ENCODE measurements at places on chromosomes 2 and 18.

DNA sequence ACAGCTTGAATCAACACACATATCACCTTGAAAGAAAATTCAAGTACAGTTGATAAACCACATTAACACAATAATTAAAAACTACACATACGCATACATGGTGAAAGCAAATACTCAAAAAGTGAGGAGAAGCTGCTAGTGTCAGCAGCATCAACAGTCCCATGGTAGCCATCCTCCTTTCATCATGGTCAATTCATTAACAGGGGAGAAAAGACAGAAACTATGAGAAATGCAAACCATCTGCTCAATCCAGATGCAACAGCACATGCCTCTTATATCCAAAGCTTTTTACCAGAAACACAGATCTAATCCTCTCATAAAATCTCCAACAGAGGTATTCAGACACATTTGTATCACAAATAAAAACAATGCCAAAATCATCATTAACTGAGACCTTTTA, 81.9 kb upstream of the CHRNA1 start:
- no peak for DNase-seq

DNA sequence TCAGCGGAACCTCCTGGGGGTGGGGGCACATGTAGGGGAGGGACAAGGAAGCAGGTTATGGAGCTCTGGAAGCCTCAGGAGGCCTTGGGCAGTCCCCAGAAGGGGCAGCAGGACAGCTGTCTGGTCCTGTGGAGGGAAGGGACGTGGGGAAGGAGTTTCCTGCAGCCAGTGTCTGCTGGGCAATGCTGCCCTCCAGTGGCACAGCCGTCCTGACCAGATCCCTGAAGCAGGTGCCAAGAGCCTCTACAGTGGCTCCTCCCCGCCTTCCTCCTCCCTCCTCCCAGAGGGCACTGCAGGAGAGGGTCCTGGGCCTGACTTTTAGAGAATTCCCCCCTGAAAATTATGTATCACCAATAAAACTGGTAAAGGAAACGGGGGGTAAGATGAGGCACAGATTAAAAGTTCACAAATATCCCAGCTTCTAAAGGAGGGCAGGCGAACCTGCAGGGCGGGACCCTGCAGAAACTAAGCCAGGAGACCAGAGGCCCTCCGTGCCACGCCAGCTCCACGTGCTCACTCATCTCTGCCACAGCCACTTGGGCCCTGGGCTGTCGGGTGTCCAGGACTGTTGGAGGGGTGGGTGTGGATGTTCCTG, 258.5 kb downstream of the TWIST2 start:
- DNase-seq: peak; percentile 78

GRCh38 chr18:6521803-6522418, 107.2 kb upstream of the L3MBTL4 start:
- peak; percentile 66 for DNase-seq

GRCh38 chr2:99698896-99699295, 209.1 kb upstream of the REV1 start:
- no peak for DNase-seq

GRCh38 chr2:160408173-160408958, 85.2 kb downstream of the RBMS1 start:
- DNase-seq: no peak

- no peak for DNase-seq
These were observed 49.8 kb upstream of the IL1RL1 start for GRCh38 chr2:102261467-102262135.

GRCh38 chr2:29657674-29658073, 263.7 kb downstream of the ALK start:
- no peak for DNase-seq

- no peak for DNase-seq
These were observed 73.1 kb downstream of the DNAH7 start for GRCh38 chr2:195995499-195995898.

- DNase-seq: no peak
These were observed 1.1 kb upstream of the SNTG2 start for GRCh38 chr2:949384-950079.

GRCh38 chr2:216792222-216793021, 67.4 kb downstream of the TNP1 start:
- peak; percentile 6 for DNase-seq

- DNase-seq: peak; percentile 60
These were observed 2.1 kb downstream of the DNAH7 start for GRCh38 chr2:196066291-196067087.

DNA sequence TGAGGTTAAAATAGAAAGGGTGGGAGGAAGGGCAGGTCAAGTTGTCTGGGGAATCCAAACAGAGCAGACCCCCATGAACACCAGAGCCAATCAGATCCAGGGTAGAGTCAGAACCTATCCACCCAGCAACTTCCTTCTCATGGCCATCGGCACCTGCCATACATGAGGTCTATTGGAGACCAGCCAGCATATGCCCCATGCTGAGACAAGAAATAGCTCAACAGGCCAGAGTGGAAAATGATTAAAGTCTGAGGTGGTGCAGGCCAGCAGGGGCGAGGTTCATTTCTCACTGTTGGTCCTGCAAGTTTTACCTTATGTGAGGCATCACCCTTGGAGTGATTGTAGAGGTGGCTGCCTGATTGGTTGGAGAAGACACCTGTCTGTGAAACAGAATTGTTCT, 89.2 kb downstream of the LONRF2 start:
- no peak for DNase-seq

DNA sequence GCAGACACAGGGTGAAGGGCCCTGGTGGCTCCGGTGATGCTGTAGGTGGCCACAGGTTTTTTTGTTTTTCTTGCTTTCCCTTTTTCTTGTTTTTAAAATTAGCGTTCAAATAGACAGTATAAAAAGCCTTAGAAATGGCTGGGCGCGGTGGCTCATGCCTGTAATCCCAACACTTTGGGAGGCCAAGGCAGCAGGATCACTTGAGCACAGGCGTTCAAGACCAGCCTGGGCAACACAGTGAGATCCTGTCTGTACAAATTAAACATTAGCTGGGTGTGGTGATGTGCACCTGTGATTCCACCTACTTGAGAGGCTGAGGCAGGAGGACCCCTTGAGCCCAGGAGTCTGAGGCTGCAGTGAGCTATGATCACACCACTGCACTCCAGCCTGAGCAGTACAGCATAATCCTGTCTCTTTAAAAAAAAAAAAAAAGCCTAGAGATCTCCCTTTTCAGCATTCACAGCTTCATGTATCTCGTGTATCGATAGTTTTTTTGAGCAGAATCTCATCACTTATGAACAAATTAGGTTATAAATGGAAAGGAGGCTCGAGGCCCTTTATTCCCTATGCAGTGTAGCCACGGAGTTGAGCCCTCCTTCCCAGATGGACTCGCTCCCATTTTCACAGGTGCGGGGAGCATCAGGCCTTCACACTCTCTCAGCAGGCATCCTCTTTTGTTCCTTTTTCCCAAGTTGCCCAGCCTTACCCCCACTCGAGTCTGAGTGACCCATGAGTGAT, 50.8 kb downstream of the EMILIN2 start:
- DNase-seq: no peak

GRCh38 chr18:58235001-58235436, 191.0 kb downstream of the NEDD4L start:
- no peak for DNase-seq

DNA sequence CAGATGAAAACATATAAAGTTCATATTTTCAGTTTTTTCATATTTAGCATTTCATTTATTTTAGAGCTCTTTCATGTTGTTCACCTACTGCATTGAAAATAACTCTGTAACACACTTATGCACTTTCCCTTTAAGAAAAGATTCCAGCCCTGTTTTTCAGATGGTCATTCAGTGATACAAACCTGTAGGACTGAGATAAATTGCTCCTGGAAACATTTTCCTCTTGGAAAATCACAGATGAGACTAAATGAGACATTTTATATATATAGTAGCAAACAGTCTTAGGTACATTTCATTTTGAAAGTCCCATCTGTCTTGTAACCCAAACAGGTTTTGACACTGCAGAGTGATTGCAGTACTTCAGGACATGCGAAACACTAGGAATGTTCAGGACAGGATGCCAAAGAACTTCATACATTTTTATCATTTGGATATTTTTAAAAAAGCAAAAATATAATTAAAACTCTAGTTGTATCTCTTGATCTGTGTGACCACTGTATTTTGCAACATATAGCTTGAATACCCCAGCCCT, 412.4 kb downstream of the MTX2 start:
- no peak for DNase-seq

DNA sequence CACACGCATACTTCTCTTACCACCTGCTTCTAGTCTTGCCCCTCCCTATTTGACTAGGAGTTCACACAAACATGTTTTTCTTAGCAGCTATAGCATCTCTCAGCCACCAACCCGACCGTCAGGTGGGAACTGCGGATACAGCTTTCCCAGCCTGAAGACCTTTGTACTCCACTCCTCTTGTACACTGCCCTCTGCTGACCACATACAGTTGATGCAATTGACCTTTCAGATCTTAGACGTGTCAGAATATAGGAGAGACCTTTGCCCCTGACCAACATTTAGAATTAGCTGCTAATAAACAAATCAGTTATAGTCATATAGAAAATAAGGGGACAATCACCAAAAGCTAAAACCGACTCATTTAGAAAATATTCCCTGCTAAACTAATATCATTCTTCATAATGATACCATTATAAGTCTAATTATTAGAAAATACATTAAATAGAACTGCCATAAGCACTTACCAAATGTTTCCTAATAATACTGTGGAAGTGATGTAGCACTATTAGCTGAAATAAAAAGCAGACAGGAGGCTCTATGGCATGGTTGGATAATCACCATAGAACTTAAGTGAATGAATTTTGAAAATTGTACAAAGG, 208.4 kb downstream of the RAD51AP2 start:
- peak; percentile 58 for DNase-seq

DNA sequence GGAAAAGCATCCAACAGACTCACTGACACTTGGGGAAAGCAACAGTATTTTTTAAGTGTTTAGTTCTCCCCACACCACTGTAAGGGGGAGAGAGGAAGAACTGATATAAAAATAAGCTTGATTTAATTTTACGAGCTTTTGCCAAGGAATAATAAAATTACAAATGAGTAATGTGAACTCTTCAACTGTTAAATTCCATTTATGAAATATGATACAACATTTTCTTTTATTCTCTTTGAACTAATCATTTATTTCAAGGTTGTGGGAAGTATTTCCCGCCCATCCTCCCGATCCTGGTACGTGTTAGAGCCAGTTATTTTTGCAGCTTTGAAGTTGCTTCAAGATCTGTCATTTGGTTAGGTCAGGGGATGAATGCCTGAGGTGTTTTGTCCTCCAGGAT, 35.2 kb downstream of the WDPCP start:
- no peak for DNase-seq

DNA sequence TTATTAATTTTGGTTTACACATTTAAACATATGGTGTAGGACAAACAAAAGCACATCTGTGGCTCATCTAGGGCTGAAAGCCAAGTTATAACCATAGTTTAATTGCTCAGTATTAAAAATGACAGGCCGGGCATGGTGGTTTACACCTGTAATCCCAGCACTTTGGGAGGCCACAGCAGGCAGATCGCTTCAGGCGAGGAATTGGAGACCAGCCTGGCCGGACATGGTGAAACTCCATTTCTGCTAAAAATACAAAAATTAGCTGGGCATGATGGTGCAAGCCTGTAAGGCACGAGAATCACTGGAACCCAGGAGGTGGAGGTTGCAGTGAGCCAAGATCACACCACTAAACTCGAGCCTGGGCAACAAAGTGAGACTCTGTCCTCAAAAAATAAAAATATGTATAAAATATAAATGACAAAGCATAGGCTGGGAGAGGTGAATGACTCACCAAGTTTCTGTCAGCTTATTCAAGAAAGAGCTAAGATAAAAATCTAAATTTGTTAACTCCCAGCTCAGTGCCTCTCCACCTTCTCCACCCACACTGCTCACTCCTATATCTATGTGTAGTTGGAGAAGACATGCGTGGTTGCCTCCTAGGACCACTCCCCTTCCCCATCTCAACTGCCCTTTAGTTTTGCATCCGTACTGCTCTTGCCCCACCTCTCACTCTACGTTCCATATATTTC, 79.2 kb upstream of the PID1 start:
- no peak for DNase-seq

GRCh38 chr2:133235968-133236367, 332.3 kb downstream of the NCKAP5 start:
- DNase-seq: no peak

- no peak for DNase-seq
These were observed 38.1 kb downstream of the ACOXL start for GRCh38 chr2:110770404-110770958.

DNA sequence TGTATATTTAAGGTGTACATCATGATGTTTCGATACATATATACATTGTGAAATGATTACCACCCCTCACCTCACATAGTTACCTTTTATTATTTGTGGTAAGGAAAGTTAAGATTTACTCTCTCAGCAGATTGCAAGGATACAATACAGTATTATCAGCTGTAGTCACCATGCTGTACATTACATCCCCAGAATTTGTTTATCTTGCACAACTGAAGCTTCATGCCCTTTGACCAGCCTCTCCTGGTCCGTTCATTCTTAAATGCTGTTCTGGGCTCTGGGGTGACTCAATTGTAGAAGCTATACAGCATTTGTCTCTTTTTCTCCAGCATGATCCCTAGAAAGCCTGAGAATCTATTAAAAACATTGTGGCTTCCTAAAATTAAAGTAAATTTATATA, 90.8 kb downstream of the PTPRM start:
- DNase-seq: no peak

GRCh38 chr18:8822643-8823042, 117.3 kb downstream of the MTCL1 start:
- no peak for DNase-seq

DNA sequence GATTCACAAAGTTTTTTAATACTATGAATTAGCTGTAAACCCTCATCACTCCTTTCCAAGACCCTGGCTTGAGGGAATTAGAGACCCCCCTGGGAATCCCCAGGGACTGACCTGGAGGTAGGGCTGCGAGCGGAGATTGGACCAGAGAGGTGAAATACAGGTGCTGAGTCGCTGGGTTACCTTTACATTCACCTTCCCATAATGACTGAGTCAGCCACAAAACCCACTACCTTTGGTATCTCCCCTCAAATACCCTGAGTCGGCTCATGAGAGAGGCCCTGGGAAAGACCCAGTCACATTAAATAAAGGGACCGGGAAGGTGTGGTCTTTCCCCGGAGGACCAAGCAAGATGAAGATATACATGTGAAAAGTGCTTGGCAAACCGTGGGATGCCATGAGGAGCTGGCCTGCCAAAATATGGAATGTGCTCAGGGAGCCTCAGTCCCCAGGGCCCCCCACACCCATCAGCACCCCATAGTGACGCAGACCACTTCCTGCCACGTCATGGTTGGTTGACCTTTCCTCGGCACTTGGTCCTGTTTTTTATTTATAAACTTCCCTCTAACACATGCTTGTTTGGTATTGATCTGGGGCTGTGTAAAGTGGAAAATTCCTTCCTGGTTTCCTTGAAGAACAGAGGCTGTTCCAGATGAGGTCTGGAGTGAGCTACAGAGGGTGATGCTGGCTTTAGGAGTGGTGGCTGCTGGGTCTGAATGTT, 51.4 kb downstream of the IL1RL2 start:
- DNase-seq: peak; percentile 85

- DNase-seq: no peak
These were observed 31.2 kb upstream of the RMP24 start for GRCh38 chr18:35941299-35941698.

DNA sequence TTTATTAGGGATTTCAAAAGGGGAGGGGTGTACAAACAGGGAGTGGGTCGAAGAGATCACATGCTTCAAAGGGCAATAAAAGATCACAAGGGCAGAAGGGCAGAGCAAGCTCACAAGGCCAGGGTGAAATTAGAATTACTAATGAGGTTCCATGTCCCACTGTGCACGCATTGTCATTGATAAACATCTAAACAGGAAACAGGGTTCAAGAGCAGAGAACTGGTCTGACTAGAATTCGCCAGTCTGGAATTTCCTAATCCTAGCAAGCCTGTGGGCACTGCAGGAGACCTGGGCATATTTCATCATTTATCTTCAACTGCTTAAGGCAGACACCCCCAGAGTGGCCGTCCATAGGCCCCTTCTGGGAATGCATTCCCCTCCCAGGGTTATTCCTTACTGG, 408.2 kb downstream of the ZNF804A start:
- no peak for DNase-seq
